Mesendoderm (in vitro differentiated cells): ENCODE measurements at places on chromosomes 6 and 20.

DNA sequence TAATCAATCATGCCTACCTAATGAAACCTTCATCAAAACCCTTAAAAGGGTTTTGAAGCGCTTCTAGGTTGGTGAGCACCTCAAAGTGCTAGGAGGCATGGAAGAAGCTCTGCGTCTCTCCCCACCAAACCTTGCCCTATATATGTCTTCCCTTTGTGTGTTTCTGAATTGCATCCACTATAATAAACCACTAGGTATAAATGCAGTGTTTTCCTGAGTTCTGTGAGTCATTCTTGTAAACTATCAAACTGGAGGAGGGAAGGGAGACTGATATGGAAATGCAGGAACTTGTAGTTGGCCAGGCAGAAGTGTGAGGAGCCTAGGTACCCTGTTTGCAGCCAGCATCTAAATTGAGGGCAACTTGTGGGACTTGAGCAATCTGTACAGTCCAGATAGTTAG, 698.8 kb downstream of the DOK5 start:
- no peak for DNase-seq

DNA sequence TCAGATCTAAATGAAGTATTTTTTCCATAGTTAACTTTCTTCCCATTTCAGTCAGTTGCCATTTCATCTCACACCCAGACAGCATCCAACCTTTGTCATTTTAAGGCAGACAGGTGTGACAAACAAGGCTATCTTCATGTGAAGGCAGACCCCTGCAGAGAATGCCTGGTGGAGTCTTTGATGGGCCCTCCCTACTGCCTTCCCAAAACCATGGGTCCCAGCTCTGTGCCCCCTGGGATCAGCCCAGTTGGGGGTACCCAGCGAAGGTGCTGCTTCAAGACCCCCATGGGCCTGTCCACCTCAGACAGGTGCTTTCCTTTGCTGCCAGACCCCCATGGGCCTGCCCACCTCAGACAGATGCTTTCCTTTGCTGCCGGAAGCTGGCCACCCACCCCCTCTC, 28.3 kb upstream of the ID1 start:
- DNase-seq = no peak

DNA sequence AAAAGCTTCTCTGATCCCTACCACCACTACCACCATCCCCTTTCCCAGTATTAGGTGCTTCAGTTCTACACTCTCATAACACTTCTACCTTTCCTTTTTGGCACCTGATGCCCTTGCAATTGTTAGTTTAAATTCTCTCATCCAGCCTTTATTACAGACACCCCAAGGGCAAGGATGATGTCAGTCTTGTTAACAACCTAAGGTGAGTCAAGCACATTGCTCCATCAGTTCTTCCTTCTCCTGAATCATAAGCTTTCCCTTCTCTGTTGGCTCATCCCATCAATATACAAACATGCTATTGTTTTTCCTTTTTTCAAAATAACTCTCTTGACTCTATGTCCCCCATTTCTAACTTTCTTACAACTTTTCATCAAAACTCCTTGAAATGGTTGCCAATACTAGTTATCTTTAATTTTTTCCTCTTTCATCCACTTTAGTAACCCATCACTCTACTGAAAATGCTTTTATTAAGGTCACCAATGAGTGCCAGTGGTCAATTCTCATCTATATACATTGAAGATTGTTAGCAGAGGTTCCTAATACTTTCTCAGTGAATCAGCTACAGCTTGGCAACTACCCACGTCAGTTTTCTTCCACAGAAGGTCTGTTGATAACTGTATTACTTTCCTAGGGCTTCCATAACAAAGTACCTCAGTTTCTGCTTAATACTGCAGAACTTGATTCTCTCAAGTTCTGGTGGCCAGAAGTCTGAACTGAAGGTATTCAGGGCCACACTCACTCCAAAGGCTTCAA, 97.1 kb upstream of the FLRT3 start:
- peak; percentile 12 for DNase-seq

GRCh38 chr6:33589731-33590530, 9.9 kb upstream of the BAK1 start:
- peak; percentile 85 for DNase-seq

DNA sequence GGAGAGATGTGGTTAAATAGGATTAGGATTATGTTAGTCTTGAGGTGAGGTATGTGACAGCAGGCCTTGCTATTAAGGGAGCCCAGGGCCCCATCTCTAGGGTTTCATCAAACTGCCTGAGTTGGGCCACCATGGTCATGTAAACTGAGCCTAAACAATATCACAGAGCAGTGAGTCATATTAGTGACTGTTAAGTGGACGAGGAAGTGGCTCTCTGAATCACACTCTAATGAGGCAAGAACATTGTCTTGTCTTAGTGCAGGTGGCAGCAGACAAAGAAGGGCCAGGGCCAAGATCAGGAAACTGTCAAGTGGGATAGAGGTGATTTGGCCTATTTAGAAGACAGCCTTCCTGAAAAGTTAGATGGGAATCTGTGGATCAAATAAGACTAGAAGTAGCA, 23.1 kb downstream of the ENPP3 start:
- peak; percentile 3 for DNase-seq

- DNase-seq = no peak
Observed at GRCh38 chr20:37935435-37935834, 32.5 kb downstream of the VSTM2L start.

GRCh38 chr20:4771004-4771403, 49.3 kb downstream of the PRND start:
- DNase-seq = no peak

DNA sequence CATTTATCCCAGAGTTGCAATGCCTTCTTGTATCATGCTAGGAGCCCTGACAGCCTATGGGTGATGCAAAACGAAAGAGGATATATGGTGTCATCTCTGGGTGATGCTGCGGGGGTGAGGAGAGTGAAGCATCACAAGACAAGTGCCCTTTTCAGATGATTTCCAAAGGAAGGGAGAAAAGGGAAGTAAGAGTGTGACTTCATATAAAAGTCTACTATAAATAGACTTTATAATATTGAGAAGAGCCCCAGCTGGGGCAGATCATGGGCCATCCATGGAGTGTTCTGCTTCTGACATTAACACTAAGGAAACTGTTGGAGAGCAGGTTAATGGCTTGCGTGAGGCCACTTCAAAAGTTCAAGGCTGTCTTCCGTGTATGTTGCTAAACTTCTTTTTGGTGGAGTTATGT, 4.4 kb downstream of the CD83 start:
- no peak for DNase-seq

DNA sequence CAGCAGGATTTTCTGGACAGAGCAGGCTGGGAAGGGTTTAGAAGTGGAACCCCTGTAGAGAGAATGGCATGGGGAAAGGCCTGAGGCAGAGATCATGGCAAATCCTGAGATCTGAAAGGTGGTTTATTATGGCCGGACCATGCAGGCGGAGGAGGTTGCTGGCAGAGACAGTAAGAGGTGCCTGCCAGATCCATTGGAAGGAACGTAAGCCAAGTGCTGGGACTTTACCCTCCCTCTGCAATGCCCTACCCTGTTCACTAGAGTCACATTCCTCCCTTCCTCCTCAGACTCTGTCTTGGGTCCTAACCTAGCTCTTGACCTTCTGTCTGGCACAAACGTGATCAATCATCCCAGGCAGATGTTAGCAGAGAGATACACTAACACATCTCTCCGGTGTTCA, 66.4 kb upstream of the SLC22A23 start:
- DNase-seq = no peak
